ENCODE measurements at places on chromosomes 11 and 22.

- peak; percentile 87 for DNase-seq
Measured at GRCh38 chr22:40183029-40183581, 5.4 kb downstream of the TNRC6B start.

DNA sequence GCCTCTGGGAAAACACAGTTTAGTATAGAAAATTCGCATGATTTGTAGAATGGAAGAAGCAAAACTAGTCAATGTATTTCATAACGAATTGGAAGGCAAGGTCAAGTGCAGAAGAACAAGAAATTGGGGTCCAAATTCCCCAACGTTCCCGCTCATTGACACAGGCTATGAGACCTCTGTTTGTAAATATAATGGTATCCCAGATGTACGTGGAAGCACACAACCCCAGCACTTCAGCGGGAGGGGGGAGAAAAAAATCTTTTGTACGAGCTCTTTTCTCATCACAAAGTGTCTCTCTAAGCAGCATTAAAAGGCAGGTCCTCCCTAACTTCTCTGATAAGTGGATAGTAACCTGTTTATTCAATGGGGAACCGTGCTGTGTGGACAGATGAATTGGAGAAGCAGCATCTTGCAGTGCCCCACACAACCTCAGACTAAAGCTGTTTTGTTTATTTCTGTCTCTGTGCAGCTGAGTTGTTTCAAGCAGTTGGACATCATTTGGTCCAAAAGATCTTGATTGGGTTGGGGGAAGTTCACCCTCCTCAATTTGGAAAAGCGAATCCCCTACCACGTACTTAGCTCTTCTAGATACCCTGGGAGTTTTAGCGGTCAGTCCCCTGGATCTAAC is 1.1 kb upstream of the GAB2 start:
- no peak for DNase-seq

DNA sequence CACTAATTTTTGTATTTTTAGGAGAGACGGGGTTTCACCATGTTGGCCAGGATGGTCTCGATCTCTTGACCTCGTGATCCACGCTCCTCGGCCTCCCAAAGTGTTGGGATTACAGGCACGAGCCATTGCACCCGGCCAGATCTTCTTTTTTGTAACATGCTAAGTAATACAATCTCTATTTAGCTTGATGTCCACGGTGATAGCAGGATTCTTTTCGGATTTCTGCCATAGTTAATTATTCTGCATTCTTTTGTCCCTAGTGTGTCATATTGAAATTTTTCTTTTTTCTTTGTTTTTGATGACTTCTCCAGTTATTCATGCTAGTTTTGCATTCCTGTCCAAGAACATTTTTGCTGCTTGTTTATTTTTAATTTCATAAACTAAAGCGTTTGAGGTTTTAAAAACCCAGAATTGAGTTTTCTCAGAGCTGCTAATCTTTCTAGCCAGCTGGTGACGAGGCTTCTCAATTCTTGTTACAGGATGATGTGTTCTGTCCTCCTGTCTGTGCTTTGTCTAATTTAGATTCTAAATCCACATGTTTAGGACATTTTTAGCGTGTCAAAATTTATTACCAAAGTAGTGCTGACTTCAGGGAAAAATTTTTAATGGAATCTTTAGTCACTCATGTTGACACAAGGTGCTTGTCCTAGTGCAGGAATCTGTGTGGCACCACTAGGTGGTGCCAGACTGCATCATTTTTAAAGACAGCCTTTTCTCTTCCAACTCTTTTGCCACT is 21.8 kb downstream of the NF2 start:
- DNase-seq, result peak; percentile 91

DNA sequence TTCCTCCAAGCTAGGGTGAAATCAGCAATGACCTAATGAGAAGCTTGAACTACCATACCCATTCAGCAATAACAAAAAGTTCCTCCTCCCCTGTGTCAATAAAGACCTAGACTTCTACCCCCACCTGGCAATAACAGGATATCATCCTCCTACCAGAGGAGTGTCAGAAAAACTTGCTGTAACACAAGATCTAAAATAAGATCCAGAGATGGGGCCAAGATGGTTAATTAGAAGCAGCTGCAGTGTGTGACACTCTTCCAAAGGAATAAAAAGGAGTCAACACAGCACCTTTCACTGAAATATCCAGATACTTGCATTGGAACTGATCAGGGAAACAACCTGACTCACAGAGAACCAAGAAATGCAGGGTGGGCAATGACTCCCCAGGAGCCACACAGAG is 84.4 kb upstream of the ARHGAP42 start:
- no peak for DNase-seq

DNA sequence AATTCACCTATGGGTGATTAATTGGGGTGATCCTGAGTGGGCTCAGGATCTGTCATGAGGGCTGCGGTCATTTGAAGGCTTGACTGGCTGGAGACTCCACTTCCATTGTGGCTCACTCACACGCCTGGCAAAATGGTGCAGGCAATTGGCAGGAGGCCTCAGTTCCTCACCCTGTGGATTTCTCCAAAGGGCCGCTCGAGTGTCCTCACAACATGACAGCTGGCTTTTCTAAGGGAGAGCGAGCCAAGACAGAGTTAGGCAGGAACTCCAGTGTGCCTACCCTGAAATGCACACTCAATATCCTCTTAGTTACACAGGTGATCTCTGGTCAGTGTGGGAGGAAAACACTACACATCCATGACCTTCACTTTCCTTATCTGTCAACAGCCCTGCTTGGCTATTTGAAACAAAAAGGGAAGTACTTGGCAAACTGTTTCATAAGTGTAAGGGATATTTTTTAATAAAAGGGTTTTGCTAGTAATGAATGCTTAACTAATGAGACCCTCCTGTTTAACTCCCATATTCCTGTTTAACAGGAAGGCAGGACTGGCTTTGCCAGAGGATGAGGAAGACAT is 25.7 kb downstream of the OSBP2 start:
- no peak for DNase-seq

DNA sequence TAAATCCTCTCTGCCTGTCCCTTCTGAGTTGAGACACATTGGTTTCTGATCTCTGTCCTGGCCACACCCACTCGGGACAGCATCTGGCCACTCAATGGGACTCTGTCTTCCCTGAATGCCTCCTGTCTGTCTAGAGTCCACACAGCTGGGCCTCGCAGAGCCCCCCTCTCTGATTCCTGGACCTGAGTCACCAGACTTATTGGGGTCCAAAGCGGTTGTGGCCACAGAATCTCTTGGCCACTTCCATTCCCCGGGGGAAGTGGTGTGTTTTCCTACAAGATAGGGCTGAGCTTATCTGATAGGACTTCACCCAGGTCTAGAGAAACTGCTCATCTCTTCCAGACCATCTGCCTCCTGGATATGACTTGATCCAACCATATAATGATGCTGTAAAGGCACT is 57.4 kb upstream of the WNT11 start:
- DNase-seq, result no peak

- DNase-seq, result no peak
Measured at GRCh38 chr11:40228662-40229061, 1230.8 kb downstream of the LRRC4C start.

GRCh38 chr22:17164392-17165024 is 5.4 kb upstream of the HDHD5 start:
- DNase-seq, result peak; percentile 15

DNA sequence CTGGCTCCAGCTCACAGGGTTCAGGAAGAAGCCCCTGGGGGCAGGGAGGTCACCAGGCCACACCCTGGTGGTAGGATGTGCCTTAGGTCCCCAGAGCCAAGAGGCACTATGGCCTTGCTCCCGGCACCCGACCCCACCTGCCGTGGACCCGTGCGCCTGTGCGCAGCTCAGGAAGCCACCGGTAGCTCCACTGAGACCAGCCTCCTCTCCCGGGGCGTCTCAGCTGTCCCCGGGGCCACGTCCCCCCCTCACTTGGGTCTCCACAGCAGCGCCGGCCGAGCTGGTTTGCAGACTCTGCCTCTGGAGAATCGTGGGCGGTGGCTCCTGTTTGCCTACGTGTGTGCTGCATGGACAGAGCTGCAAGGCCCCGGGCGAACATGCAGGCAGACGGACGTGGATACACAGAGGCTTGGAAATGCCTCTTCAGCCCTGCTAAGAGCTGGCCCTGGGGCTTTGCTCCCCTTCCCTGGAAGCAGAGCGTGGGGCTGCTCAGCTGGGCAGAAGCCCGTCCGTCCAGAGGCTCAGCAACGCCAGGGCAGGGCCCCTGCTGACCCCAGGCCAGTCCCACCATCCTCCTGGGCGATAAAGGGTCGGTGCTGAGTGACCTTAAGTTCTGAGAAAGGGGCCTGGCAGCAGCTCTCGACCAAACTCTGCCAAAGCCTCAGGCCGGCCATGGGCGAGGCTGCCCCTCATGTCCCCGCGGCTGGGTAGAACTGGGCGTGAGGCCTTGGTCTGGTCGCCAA is 15.3 kb upstream of the MUC5B start:
- no peak for DNase-seq

DNA sequence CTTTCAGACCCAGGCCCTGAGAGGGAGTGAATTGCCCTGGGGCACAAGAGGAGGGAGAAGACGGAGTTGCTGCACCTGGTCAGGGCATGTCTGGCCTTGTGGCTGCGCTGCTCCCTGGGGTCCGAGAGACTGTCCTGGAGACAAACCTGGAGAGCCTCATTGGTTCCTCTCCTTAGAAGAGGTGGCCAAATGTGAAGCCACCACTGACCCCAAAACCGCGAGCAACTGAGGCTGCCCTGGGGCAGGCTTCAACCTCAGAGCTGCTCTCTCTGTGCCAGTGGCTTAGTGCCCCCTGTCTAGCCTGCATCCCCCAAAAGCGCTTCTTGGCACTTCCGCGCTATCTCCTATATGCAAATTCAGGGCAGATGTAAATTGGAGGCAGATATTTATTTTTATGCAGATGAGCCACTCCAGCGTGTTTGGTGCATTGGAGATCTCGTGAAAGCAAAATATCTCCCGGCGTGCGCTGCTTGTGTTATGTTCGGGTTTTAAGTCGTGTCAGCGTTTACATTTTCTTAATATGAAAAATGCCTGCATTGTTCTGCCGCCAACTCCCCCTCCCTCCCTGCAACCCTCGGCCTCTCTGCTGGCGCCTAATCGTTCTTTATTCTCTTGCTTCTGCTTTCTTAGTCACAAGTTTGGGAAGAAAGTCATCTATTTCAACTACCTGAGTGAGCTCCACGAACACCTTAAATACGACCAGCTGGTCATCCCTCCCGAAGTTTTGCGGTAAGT is 69.5 kb downstream of the ARHGAP8 start:
- DNase-seq, result no peak

- no peak for DNase-seq
Measured at GRCh38 chr11:64562723-64563351, 28.2 kb upstream of the SLC22A12 start.

- no peak for DNase-seq
Measured at GRCh38 chr11:91187314-91187713, 964.5 kb upstream of the CHORDC1 start.

- peak; percentile 47 for DNase-seq
Measured at GRCh38 chr11:11841116-11841722, 553 bp upstream of the USP47 start.

Measured in cardiac fibroblast (primary cell).